ENCODE measurements at places on chromosomes 13 and 19. TPM values are rescaled to one million over a fixed set of nuclear protein-coding genes. Genes with fewer than 3 reads are reported as not detected.

Gene SRRM5
- 0.75 TPM for polyA plus RNA-seq

DNA sequence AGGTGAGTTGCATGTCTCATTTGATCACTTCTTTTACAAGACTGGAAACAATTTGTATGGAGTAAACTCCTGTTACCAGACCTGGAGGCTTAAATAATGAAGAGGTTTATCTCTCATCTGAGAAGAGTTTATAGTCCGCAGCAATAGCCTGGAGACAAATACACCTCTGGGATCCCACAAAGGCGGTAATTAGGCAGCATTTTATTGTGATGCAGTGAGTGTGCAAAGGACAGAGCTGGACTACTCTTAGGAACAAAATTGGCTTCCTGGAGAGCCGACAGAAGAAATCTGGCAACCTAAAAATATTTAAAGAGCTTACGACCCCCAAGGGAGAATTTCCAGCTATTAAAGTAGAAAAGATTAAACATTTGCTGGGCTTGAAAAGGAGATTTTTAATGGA lies 11.8 kb upstream of the KATNAL1 start:
- no peak for DNase-seq

DNA sequence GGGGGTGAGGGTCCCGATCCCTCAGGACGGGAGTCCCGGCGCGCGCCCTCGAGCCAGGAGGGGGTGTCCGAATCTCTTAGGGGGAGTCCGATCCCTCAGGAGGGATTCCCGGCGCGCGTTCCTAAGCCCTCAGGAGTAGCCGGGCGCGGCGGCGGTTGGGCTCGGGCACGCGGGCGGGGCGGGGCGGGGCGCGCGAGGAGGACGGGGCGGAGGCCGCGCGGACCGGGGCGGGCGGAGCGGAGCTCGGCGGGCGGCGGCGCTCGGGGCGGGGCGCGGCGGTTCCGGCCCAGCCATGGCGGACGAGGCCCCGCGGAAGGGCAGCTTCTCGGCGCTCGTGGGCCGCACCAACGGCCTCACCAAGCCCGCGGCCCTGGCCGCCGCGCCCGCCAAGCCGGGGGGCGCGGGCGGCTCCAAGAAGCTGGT lies at the start of gene CUL4A:
Gene CUL4A, plus strand, starts transcription at position 278 of the 423 bp plus-strand sequence. Its CDS starts 15 bp downstream, at position 293.
- DNase-seq: peak; percentile 60

Gene FSTL3
- polyA plus RNA-seq: 22.5 TPM

Gene COX6B2
- 0.72 TPM for polyA plus RNA-seq

Gene SLITRK6
- 16.8 TPM for polyA plus RNA-seq

- no peak for DNase-seq
Measured at GRCh38 chr19:48784527-48784926, 26.3 kb downstream of the BCAT2 start.
